ENCODE measurements at places on chromosomes 5 and 9.

GRCh38 chr5:142530904-142531303 lies 155.0 kb downstream of the FGF1 start:
- no peak for DNase-seq

GRCh38 chr5:103669615-103670014 lies 107.0 kb upstream of the NUDT12 start:
- DNase-seq, result no peak

GRCh38 chr9:89864257-89864656 lies 259.4 kb downstream of the GADD45G start:
- DNase-seq, result no peak

GRCh38 chr5:179134511-179134910 lies 74.3 kb downstream of the ZNF354C start:
- no peak for DNase-seq

DNA sequence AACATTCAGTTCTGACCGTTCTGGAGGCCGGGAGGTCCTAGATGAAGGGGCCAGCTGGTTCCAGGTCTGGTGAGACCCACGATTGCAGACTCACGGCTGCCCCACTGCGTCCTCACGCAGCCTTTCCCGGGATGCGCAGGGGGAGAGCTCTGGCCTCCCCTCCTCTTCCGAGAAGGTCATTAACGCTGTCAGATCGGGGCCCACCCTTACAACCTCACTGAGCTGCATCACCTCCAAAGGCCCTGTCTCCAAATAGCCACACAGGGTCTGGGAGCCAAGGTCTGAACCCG lies 66.6 kb upstream of the PPP1R26 start:
- no peak for DNase-seq

DNA sequence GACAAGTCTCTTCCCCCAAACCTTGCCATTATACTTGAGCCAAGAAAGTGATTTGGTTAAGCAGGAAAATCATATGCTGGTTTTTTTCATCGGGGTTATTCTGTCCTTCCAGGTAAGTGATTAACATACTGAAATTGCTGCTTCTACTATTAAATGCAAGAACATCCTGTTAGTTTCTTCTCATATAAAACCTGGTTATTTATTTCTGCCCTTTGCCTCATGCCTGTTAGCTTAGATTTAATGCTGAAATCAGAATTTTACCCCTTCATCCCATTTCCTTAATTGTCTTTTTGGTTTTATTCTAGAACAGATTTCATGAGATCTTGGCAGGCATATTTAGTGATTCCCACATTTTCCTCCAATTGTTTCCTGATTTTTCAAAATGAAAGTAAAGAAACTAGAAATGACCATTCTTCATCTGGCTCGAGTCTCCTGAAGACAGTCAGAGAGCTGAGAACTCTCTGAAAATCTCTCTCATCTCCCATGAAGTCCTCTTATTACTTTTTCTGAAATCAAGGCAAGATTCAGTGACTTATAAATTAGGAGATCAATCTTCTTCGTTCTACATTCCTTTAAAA lies 132.9 kb downstream of the NFIB start:
- no peak for DNase-seq

- DNase-seq, result no peak
Observed at GRCh38 chr9:99680191-99680590, 141.5 kb upstream of the NR4A3 start.

- no peak for DNase-seq
Observed at GRCh38 chr9:115606838-115607237, 488.9 kb upstream of the TNC start.

- no peak for DNase-seq
Observed at GRCh38 chr5:160339406-160340130, 27.2 kb upstream of the CCNJL start.

DNA sequence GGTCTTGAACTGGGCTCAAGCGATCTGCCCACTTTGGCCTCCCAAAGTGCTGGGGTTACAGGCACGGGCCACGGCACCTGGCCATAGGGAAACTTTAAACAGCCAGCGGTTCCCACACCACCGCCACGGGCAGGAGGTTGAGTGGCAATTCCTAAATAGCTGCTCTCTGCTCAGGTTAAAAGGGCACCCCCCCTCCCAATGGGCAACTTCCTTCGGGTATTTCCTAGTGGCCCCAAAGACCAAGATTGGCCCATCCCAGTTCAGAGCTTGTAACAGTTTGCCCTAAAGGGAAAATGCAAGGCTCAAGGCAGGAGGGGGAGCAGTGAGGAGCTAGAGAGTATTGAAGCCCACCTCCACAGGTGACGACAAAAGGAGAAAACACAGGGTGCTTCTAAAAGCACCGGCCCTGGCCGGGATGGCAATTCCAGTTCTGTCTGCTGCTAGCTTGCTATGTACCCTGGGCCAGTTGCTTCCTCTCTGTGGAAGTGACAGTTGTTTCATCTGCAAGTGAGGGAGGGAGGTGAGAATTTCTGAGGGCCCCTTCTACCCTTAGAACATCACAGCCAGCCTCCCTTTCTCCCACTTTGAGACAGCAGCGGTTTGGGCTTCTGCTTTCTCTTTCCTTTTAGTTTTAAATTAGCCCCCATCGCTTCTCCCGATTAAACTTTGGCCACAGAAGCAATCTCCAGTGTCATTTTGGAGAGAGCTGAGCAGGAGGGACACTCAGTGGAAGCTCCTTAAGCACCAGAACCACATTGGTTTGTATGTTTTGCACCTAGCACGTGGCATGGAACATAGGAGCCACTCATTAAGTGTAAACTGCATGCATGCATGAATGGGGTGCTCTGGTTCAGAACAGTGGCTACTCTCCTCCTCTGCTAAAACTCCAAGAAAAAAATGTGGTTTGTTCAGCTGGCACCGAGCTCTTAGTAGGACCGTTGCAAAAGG lies 17.3 kb upstream of the TNIP1 start:
- no peak for DNase-seq

DNA sequence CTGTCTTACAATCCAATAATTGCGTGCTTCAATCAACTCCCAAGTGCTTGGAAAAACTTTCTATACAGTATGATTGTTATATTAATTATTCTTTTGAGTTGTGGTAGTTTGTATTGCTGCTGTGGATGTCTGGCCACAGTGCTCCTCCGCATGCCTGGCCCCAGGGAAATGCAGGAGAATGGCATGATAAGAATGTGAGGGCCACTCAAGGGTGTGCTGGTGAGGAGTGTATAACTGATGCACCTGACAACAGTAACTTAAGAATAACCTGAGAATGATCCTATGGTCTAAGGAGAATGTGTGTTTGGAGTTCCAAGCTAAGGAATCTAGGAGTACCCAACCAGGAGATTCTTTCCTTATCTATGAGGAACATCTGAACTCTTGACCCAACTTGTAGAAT lies 152.9 kb upstream of the APC start:
- no peak for DNase-seq

GRCh38 chr5:145834917-145835847 lies at the start of gene PRELID2:
TSS of gene PRELID2 (minus strand) at chr5:145835342. CDS start at chr5:145835251, 91 bp downstream.
- peak; percentile 80 for DNase-seq

DNA sequence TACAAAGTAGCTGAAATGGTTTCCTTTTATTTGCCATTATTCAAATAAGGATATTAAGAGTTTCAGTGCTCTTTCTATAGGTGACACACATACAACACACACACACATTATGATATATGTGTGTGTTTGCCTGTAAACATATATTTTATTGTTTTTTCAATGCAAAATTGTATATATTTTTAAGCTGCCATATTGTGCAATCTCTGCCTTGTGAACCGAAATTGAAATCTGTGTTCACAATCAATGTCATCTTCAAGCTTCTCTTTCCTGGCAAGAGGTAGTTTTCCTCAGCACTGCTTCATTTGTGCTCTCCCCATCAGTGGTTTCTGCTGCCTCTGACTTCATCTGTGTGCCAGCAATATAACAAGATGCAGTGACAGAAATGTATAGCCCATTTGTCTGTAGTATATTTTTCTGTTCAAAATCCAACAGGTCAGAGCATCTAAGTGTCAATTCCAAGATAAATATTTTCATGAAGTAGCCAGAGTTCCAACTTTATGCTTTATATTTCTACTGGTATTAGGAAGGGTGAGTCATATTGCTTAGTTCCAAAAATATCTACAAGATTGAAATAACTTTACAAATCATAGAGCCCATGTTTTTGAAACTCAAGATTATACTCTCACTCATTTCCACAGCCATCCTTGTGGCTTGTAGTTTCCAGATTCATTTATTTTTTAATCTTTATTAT lies 1704.8 kb upstream of the CDH9 start:
- DNase-seq, result no peak

GRCh38 chr5:180050121-180050940 lies 21.2 kb downstream of the RNF130 start:
- no peak for DNase-seq

- no peak for DNase-seq
Observed at GRCh38 chr5:119681734-119682133, 52.4 kb downstream of the FAM170A start.

DNA sequence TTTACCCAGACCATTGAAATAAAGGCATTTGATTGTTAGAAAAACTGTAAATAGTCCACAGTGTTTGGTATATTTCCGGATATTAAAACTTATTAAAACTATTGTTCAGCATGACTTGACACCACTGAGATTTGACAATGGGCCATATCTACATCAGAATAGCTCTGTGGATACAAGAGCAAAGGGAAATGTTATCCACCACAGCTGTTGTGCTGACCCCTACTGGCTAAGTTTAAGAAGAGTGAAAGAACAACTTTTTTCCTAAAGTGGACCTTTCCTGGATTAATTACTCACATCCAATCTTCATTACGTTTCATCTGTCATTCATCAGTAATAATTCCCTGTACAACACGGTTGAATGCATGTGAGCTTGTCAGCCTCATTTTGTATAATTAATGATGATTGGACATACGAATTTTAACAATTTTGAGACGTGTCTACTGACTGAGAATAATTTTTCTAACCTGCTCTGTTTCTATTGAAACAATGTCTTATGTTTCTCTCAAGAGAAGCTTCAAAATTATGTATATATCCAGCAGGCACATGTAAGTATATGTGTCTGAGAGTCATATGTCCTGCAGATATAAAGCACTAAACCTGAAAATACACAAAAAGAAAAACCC lies 1952.6 kb downstream of the MAT2B start:
- DNase-seq, result peak; percentile 3

DNA sequence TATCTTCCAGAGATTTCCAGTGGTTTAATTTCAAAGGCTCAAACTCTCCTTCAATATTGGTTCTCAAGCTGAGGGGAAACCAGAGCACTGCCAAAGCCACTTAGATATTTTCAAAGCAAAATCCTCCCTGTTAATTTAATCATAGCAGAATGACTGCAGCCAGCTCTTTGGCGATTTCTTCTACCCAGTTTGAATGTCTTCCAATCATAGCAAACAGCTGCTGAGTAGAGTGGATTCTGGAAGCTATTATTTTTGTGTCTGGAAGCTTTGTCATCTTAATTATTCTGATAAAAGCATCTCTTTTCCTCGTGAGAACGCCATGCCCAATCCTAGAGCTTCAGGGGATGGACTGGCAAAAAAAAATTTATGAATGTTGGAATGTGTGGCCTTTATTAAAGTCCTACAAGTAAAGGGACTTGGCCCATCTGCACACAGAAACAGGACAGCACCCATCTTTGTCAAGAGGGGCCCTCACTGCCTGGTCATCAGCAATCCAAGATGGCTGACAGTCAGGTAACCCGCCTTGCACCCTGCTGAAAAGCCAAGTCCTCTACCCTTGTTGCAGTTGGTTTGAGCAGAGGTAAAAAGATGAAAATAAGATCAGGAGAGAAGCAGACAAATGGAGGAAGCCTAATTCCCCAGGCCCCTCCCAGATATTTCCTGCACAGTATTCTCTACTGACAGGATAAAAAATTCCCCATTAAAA lies 125.1 kb downstream of the SUSD1 start:
- no peak for DNase-seq

GRCh38 chr9:129500161-129500862 lies 120.6 kb downstream of the C9orf50 start:
- peak; percentile 60 for DNase-seq

GRCh38 chr9:108645520-108645919 lies 210.3 kb downstream of the ACTL7B start:
- DNase-seq, result no peak

DNA sequence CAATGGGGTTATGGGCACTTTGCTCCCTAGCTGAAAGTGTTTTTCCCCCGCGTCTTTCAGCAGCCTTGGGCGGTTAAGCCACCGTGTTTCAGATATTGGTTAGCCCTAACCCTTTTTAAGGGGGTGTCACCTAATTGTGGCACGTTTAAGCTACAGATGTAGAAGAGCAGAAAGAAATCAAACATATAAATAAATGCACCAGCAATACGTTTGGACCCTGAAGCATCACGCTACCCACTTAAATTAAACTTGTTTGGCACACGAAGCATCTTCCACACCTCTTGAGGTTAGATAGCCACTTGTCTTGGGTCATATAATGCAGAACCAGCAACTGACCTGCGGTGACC lies 768 bp downstream of the YTHDC2 start:
- no peak for DNase-seq

DNA sequence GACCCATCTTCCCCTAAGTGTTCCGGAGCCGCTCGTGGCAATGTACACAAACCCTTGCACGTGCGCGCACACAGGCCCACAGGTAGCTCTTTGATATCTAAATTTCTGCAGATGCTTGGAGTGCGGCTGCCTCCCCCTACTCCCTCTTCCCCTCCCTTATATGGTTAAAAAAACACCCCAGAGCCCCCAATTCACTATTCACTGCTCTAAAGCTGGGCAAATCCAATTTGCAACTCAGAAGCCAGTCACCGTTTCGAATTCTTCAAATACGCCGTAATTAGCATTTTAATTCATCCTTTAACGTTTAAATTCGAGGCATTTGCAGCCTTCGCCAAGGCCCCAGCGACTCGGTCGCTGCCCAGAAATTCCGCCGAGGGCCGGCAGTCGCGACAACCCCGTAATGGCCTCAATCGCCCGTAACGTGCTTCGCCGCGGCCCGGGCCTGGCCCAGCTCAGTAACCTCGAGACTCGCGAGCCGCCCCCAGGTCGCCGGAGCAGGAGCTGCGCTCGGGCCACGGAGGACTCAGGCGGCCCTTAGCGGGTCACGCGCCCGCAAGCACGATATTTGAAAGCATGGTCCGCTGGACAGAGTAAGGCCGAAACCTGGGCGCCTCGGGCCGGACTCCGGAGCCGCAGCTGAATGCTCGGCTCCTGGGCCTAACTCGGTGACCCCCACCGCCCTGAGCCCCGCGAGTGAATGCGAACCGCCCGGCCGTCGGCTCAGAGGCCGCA lies 1.3 kb downstream of the IRX2 start:
- DNase-seq, result peak; percentile 28

- no peak for DNase-seq
Observed at GRCh38 chr9:126401107-126401506, 74.5 kb downstream of the MVB12B start.

GRCh38 chr5:119347991-119348390 lies 7.8 kb upstream of the TNFAIP8 start:
- DNase-seq, result no peak

GRCh38 chr9:92100237-92100911 lies 14.8 kb downstream of the SPTLC1 start:
- no peak for DNase-seq

DNA sequence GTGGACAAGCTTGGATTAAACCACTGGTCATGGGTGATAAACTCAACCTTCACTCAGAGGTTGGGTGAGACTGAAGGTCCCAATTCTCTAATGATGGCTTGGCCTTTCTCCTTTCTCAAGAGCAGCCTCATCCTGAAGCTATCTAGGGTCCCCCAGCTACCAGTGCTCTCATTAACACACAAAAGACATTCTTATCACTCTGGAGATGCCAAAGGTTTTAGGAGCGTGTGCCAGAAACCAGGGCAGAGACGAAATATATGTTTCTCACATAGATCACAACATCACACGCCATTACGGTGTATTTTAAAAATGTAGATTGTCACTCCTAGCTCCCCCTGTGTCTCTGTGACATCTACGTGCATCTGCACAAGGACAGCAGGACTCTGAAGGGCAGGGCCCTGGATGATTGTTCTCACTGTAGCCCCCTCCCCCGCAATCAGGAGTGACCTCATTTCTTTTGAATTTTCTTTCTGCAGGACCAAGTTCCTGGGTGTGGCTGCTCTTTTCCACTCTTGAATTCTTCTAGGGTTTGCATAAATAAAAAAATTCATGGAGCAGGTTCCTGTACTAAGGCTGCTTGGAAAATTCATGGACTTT lies 311.3 kb downstream of the GADD45G start:
- DNase-seq, result no peak

Data from midbrain (tissue), 1 donor.